Stimulated activated CD8-positive, alpha-beta memory T cell treated with anti-CD3 and anti-CD28 coated beads, Interleukin-12 subunit alpha, Interleukin-12 subunit beta, amount 100 ng/mL, for 4 hours (primary cell): ENCODE measurements at places on chromosomes 5 and 9.

DNA sequence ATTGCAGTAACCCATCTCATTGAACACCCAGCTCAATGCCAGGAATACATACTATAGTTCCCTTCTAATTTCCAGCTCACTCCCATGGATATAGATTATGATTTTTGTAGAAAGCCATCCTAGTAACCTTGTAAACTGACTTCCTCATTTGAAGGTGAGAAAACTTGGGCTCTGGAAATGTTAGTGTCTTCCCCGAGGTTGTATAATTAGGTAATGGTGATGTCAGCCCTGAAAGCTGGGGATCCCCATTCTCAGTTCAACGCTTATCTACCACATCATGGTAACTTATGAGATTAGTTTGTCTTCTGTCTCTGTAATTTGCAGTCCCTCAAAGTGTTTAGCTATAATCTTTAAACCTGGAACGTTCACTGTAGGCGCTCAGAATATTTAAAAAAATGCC is 34.6 kb upstream of the PTCH1 start:
- DNase-seq = no peak

- DNase-seq = no peak
These were observed 104.3 kb downstream of the NFIB start for GRCh38 chr9:14209399-14210345.

DNA sequence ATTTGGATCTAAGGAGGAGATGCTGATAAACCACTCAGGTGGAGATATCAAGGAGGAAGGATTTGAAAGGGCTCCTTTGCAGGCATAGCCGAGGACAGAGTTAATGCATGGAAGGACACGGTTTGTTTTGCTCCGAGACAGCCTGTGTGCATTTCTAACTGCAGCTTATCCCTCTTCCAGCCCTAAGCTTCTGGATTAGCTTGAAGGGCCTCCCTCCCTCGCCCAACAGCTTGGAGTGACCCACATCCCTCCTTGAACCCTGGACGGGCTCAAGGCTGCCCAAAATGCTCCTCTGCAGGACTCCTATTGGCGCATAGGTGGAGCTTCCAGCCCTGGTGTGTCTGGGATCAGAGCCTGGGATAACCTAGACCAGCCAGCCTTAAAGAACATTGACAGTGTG is 66.7 kb downstream of the PPARGC1B start:
- no peak for DNase-seq

DNA sequence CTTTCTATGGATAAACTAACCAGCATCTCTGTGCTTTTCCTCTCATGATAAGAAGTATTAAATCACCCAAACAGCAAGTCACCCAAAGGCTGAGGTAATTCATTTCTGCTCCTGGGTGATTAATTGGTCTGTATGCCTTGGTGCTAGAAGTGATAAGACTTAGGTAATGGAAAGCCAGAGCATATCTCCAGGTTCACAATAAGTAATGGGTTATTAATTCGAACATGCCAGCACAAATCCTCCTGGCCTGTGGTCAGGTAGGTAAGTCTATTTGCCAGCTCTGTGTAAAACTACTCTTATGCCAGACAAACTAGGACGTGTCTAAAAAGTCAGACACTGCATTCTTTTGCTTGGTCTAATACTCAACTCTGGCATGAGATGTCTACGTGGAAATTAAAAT is 11.2 kb upstream of the ENC1 start:
- DNase-seq = no peak

DNA sequence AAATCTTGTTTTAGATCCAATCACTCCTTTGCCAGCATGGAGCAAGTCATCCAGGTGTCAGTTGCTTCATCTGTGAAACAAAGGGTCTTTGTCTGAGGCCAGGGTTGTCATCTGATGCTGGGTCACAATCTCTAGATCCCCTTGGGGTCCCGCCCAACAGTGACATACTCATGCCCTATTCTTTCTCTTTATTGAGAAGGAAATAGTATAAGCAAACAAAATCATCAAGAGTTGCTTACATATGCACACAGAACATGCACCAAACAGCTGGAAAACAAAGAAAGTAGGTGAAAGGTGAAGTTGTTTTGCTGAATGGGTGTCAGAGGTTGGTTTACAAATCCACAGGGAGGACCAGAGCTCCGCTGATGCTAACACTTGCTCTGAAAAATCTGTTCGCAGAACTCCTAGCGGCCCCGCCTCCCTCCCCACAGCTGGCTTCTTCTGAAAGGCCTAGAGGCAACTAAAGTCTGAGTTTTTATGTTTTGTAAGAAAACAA is 106.1 kb upstream of the SLC44A1 start:
- DNase-seq = no peak

- DNase-seq = no peak
These were observed 6.0 kb upstream of the SLC9A3 start for GRCh38 chr5:530001-530955.

DNA sequence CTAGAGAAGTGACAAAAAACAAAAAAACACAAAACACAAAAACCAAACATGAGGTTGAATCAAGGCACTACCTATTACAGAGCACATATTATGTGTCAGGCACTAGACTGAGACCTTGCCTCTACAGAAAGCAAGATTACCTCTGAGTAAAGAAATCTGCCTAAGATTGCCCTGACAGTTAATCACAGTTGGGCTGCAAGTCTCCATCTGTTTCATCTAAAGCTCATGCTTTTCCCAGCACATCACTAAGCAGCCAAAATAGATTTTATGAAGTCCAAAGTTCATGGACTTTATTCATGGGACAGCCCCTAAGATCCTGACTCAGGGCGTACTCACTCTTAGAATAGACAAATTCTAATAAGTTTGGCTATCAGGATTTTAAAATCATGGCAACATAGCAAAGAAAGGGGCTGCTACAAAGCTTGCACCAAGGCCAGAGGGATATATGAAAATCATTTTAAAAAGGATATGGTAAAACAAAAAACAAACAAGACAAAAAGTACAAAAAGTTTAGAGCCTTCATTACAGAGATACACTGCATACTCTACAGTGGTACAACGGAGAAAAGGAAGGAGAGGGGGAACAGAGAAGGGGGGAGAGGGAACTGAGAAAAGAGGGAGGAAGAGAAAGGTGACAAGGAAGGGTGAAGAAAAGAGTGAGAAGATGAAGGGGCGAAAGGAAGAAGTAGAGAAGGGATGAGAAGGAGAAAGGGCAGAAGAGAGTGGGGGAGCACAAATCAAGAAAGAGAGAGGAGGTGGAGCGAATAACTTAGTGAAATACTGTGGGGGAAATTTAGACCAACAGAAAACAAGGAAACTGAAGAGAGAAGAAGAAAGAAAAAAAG is 58.2 kb downstream of the RICTOR start:
- DNase-seq = no peak

GRCh38 chr5:40235471-40236400 is 444.0 kb upstream of the PTGER4 start:
- DNase-seq = no peak

GRCh38 chr5:28809811-28810750 is 1771.7 kb upstream of the CDH9 start:
- DNase-seq = no peak

DNA sequence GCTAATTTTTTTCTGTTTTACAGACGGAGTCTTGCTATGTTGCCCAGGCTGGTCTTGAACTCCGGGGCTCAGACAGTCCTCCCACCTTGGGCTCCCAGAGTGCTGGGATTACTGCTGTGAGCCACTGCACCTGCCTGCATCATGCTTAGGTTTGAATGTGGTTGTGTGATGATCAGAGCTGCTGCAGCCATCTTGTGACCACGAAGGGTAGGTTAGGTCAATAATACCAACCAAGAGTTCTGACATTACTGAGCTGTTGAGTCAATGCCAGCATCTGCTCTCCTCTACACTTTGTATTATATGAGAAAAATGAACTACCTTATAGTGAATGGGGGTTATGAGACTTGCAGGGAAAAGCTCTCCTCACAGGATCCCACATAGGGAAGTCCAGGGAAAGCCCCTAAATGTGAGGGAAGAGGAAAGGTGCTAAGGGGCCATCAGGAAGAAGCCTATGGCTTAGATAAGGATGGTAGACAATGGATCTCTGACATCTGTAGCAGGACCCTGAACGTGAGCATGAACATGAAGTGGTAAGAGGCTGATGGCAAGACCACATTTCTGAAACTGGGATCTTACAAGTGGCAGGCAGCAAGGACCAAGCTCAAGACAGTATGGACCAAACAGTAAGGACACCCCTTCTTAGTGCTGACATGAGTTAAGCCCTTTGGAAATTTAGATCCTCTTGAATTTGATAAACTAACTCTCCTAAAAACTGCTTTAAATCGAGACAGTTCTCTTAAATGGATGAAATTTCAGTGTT is 75.7 kb upstream of the ZNF169 start:
- no peak for DNase-seq

DNA sequence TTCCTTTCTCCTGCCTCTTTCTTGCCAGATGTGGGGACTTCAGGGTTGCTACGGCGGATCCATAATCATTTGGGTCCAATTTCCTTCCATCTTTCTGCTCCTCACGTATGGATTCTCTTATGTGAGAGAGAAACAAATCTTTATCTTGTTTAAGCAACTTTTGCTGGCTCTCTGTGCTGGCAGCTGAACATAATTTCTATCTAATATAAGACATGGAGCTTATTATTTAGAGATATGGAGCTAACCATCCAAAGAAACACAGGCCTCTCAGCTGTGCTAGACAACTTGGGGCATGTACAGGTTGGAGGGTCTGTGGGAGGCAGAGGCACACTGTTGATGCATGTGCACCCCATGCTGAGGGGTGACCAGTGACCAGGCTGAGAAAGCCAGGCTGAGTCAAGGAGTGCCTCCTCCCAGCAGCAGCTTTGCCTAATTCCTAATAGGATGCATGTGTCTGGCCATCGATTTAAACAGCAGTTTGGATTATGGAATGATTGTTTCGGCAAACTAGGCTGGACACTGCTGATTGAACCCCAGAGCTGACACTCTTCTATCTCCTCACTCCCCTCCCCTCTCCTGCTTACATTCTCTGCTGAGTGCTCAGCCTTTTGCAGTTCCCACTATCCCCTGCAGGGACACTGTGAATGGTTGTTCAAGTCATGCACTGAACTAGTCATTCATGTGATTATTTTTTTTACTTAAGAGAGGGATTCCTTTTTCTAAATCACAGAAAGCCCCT is 195.8 kb downstream of the ERCC6L2 start:
- no peak for DNase-seq

- DNase-seq = no peak
These were observed 187.1 kb downstream of the AOPEP start for GRCh38 chr9:94913550-94913949.

- no peak for DNase-seq
These were observed 12.3 kb downstream of the FCN2 start for GRCh38 chr9:134892820-134893420.

- no peak for DNase-seq
These were observed 106.1 kb upstream of the CDH9 start for GRCh38 chr5:27144456-27144855.

- DNase-seq = no peak
These were observed 140.8 kb downstream of the C9orf152 start for GRCh38 chr9:110066929-110067716.

DNA sequence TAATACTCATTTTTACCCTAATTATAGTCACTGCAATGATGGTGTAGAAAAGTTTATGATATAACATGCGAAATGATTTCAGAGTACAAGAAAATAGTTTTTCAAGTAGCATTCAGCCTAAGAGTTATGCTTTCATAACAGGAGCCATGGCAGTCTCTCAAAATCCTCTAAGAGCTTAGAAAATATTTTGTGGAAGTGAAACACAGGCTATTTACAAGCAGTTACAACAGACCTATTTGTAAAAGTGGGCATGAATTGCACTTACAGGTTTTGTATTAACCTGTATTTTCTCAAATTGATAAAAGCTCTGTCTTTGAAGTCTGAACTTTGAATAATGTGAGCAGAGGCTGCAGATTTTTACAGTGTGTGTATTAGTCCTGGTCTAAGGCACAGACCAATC is 523.3 kb downstream of the LRRC70 start:
- no peak for DNase-seq

GRCh38 chr5:97070234-97070633 is 72.2 kb downstream of the LIX1 start:
- DNase-seq = no peak

DNA sequence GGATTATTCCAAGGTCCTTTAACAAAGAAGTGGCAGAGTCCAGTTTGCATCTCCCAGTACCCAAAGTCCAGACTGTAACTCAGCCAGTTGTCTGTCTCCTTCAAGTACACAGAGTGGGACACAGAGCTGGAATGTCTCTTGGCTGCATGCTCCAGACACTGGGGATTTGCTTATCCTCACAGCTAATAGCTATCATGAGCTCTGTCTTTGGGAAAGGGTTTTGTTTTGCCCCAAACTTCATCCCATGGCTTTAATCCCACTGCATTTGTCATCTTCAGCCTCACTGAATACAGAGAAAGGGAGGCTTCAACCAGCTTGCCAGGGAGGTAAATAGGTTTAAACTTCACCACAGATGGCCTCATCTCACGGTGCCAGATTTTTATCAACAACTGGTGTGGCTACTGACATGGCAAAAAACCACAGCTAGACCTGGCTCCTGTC is 412.2 kb upstream of the SLC24A2 start:
- no peak for DNase-seq

- DNase-seq = no peak
These were observed 25.6 kb downstream of the PDZD2 start for GRCh38 chr5:31664566-31664965.

DNA sequence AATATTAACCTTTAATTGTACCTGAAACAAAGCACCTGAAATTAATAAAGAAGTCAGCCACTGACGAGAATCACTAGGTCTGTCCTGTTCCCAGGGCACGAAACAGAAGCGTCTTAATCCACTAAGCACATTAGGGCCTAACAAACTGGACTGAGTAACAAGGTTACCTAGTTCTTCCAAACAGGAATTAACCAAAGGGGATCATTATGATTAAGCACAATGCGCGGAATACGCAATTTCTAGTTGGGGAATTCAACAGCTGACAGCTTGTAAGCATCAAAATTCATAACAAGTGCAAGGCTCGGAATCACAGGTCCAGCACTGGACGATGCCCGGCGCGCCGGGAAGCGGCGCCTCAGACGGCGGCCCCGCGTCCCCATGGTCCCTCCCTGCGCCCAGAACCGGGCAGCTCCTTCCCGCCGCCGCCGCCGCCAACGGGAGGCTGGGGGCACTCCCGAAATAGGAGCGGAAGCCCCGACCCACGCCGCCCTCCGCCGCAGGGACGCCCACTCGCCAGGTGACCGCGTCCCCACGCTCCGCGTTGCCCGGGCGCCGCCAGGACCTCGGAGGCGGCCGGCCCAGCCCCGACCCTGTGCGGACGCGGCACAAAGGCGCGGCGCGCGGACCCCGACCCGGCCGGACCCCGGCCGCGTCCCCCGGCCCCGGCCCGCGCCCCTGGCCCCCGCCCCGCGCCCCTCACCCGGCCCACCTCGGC is 898 bp downstream of the CAMSAP1 start:
- DNase-seq = peak; percentile 12

- peak; percentile 80 for DNase-seq
These were observed 33.7 kb downstream of the USP20 start for GRCh38 chr9:129868872-129869486.

GRCh38 chr5:35971878-35972210 is 19.3 kb downstream of the UGT3A1 start:
- no peak for DNase-seq

- DNase-seq = no peak
These were observed 250.8 kb downstream of the DMRT2 start for GRCh38 chr9:1300941-1301340.
